ENCODE measurements at places on chromosomes 3 and 15.

DNA sequence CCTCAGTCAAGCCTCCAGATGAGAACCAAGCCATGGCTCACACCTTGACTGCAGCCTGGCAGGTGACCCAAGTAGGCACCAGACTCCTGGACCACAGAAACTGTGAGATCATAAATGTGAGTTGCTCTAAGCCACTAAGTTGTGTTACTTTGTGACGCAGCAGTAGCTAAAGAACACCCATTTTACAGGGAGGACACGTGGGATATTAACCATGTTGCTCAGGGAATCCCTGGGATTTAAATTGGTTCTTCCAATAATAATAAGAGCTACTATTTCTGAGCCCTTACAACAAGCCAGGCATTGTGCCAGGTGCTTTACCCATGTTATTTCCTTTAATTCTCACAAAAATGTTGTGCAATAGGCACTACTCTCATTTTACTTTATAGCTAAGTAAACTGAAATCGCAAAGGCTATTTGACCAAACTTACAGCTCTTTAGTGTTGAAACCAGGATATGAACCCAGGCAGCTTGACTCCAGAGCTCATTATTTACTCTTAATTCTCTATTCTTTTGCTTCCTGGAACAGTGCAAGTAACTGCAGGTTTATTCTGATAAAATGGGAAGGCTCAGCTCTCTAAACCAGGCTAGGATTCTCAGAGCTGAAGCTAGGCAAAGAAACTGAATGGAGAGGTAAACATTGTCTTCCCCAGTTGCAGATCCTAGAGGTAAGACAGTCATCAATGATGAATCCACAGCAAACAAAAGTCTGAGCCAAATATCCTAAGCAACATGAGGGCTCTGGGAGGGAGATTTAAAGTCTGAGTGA, 294.4 kb downstream of the KBTBD8 start:
- DNase-seq = no peak

DNA sequence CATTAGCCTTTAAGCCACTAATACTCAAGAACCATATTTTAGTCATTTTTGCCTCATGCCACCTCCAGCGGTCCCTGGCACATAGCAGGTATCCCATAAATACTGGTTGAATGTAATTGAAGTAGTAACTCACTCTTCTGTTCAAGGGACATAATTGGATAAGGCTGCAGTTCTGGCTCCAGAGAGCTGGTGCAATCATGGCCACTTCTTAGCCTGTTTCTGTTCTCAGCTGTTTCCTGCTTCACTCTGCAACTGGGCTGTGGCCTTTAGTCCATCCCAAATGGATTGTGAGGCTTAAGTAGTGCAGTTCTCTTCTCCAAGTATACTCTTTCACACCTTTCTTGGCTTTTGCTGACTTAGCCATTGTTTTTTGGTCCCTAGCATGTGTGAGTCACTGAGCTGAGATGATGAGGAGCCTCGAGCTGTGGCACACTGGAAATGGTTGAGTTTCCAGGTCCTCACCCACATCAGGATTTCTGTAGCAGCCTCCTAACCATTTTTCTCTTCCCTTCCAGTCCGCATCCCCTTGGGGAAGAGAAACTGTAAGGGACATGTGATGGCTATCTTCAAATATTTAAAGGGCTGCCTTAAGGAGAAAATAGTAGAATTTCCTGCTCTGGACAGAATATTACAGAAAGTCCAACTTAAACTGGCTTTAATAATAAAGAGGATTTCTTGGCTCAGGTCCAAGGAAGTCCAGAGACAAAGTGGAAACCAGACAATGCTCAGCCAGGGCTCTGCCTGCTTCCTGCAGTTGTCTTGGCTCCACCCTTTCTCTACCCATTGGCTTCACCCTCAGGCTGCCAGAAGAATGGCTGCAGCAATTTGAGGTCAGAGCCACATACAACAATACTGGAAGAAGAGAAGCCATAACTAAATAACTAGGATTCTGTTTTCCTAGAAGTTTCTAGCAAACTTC, 305.4 kb upstream of the ROPN1 start:
- DNase-seq = peak; percentile 15

DNA sequence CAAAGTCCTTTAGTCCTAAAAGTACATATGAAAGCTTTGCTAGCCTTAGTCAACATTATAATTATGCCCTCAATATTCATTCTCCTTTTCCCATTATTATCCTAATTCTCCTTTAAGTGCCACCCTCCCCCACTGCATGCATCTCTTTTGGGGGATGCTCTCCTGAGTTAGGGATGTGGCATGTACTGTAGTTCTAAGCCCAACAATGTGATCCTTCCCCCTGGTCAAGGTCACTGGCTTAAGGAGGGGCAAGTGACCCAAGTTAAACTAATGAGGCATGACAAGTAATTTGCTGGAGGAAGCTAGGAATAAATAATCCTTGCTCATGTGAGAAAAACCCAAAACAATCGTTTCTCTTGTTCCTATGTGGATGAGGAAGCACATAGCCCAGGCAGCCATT, 343.9 kb upstream of the SUCLG2 start:
- DNase-seq = no peak

GRCh38 chr15:96444865-96445264, 114.4 kb downstream of the NR2F2 start:
- no peak for DNase-seq

DNA sequence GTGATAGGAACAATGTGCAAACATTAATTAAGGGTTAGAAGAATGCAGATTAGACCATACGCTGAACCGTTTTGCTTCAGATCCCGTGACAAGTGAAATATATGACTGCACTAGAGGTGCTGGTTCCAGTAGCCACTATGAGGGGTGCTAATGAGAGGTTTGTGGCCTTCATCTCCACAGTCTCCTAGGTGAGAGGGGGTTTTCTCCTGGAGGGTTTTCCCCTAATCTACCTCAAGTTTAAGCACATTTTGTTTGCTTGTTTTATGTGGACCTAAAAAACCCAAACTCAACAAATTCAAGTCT, 13.7 kb upstream of the SHF start:
- no peak for DNase-seq

- no peak for DNase-seq
Observed at GRCh38 chr3:23157331-23157730, 45.8 kb upstream of the UBE2E2 start.

GRCh38 chr3:150545419-150546225, 674 bp downstream of the SERP1 start:
- no peak for DNase-seq

DNA sequence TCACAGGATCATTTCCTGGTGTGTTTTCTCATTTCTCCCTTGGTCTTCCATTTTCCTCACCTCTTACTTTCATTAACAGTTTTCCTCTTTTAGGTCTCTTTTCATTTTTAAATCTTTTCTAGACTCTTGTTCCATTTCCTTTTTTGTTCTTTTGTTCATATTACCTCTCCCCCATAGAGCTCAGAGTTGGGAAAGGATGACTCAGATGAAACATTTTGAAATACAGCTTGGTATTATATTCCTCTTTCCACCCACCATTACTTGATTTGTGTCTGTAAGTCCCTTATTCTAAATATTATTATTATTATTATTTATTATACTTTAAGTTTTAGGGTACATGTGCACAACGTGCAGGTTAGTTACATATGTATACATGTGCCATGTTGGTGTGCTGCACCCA, 153.1 kb downstream of the VGLL3 start:
- DNase-seq = no peak

- DNase-seq = no peak
Observed at GRCh38 chr15:93861413-93861812, 369.9 kb upstream of the MCTP2 start.

DNA sequence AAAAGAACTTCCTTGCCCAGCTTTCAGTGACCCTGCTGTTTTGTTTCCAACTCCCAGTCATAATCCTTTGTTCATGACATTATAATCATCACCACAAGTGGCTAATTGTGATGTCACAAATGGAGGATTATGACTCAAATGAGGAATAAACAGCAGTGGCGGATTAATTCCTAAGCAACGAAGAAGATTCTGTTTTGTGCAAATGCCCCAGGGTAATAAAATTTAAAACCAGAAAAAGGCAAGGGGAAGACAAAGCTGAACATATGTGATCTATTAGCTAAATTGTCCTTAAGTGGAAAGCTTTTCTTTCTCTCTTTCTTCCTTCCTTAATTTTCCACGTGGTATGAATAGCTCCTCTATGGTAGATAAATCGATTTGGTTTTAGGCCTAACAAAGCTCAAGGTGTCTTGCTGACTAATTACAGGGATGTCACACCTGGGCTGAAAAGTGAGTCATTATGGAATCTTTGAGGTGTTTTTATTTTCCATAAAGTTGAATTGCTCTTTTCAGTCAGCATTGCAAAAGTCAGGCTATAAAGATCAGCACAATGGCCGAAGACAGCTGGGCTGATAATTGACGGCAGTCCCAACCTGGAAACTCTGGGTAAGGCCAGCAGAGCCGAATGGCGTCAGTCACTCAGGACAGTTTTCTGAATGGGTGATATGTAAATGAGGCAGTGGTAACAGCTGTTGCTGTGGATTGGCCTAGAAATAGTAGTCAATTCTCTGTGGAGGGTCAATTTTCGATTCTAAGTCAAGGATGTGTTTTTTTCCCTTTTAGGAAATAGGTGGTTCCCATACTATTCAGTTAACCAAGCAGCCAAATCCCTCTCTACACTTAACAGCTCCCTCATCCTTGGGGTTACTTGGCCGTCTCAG, 121.5 kb downstream of the PTPRG start:
- DNase-seq = no peak

DNA sequence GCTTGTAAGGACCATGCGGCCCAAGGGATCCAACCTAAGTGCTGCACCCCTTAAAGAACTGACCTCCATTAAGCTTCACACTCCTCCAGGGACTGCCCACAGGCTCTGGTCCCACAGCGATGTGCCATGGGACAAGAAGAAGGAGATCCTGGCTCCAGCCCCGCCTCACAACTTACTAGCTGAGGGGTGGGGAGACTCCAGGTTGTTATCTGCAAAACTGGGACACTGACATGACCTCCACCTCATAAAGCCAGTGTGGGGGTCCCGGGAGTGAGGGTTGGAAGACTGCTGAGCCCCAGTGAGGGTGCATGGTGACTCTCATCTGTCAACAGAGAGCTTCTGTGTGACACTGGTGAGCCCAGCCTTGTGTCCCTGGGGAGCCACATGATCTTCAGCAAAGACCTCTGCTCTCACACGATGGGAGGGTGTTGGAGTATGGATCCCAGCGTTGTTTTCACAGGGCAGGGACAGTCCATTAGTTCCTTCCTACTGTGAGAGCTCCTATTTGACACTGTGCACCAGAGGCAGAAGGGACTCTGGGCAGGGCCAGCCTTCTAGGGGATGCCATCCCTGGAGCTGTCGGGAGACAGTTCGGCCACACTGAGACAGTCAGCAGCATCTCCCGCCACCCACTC, 26.7 kb downstream of the EAF1 start:
- DNase-seq = no peak

GRCh38 chr15:42274702-42274989, 1.4 kb upstream of the TMEM87A start:
- DNase-seq = no peak

GRCh38 chr15:91199511-91199910, 99.5 kb downstream of the SV2B start:
- no peak for DNase-seq

DNA sequence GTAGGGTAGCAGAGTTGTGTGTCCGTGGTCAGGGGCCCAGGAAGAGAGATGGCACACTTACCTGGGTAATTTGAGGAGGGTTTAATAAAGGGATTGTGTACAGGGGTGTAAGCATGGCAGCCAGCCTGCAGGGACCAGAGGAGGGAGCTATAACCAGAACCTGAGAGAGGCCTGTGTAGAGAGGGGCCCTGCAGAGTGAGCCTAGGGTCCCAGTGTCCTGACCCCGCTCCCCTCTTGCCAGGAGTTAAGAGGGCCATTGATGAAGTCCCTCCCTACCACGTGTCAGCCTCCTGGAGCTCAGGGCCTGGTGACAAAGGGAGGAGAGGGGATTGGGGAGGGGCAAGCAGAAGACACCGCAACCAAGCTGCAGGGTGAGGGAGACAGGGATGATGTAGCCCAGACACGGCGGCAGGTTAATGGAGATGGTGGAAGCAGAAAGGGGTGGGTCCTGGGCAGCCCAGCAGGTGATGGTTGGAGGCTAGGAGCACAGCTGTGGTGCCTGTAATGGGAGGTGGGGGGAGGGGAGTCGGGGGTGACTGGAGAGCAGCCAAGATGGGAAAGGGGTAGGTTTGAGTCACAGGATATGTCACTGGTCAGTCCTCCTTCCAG, 165.4 kb upstream of the TOPAZ1 start:
- peak; percentile 26 for DNase-seq

GRCh38 chr15:70427167-70428120, 329.7 kb upstream of the TLE3 start:
- no peak for DNase-seq

DNA sequence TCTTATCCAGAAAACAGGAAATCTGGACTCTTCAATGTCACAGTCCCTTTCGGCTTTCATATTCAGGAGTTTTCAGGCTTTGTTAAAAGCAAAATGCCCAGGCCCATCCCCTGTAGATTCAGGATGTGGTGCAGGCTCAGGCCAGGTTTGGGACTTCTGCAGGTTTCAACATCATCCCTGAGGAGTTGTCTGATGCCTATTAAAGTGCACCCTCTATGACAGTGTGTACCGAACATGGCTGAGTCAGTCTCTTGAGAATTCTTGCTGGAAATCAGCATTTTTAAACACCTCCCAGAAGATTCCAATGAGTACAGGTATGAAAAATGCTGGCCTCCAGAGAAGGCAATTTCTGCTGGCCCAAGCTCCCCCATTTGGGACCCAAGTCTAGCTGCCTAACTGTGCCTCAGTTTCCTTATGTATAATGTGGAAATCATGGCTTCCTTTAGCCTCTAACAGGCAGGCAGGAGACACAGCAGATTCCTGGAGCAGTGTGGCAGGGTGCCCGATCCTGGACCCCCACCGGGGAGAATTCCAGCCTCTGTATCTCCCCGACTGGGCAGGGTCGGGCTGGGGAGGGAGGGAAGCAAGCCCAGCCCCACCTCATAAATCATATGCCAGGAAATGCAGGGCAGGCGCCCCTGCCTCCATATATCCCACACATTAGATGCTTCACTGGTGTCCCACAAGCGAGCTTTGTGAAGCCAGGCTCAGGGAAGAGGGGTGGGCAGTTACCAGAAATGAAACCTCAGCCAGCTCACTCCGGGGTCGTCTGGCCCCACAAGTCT, 44.4 kb upstream of the SLC6A11 start:
- peak; percentile 36 for DNase-seq

GRCh38 chr3:13776253-13777050, 103.4 kb downstream of the WNT7A start:
- no peak for DNase-seq

GRCh38 chr15:98626153-98626552, 22.2 kb upstream of the IGF1R start:
- DNase-seq = no peak

DNA sequence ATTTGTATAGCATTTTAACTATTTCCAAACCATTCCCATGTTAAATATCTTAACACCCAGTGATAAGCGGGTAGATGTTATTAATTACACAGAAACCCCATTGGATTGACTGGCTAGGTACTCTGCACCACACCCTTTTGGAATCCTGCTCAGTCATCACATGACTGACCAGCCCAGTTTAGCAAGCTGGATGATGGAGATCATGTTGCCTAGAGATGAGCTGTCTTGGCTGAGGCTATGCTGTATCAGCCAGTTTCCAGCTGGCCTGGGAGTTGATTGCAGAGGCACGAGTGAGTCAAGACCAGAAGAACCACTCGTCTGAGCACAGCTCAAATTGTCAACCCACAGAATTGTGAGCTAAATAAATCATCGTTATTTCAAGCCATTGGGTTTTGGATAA, 124.6 kb downstream of the ZNF621 start:
- no peak for DNase-seq
